ENCODE measurements at places on chromosomes 3 and 15.

DNA sequence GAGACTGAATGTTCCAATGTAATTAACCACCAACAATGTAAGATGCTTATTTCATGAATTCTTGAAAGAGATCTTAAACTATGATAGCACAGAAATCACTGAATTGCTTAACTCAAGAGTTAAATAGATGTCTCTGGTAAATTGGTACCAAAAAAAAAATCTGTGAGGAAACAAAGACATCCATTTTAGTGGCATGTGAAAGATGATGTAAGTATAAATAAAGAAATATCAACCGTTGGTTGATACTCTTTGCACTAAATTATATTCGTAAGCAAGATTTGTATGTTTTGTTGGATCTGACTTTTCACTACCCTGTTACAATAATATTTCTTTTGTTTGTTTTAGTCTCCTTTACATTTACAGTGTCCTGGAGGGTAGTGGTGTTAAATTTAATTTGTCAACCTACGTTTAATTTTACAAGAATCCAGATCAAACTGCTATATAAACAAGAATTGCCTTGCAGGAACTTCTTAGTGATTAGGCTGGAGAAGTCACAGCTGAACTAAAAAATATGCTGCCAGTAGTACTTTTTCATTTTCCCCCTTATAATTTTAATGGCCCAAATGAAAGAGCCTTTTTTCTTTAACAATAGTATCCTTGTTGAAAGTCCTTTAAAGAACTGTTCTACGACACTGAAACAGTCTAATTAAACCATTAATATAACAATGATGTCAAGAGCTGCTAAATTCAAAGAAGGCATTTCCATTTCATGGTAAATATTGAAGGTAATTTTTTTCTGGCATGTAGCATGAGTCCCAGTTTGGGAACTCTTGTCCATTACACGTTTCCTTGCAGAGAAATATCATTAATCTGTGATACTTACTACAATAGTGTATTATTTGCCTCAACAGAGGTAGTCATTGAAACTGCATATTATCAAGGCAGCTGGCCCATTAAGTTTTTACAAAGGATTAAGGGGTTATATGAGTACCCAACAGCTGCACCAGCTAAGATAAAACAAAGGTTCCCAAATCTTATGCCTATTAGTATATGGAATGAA is 109.6 kb upstream of the PHLDB2 start:
- DNase-seq: peak; percentile 98

DNA sequence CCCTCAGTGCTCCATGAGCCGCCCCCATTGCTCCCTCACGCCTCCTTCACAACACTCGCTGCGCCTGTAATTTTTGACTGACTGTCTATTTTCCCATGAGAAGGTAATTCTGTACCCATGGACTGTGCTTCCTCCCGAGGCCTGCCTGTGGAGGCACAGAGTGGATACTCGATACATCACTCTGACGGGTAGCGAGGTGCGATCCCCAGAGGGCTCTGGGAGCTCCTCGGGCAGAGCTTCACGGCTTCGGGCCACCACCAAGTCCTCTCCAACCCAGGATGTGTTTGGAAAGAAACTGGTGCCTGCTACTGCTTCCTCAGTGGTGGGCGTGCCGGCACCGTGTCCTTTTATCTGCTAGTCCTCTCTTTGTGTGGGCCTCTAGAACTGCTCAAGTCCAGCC is 108.6 kb upstream of the DLG1 start:
- DNase-seq: no peak

DNA sequence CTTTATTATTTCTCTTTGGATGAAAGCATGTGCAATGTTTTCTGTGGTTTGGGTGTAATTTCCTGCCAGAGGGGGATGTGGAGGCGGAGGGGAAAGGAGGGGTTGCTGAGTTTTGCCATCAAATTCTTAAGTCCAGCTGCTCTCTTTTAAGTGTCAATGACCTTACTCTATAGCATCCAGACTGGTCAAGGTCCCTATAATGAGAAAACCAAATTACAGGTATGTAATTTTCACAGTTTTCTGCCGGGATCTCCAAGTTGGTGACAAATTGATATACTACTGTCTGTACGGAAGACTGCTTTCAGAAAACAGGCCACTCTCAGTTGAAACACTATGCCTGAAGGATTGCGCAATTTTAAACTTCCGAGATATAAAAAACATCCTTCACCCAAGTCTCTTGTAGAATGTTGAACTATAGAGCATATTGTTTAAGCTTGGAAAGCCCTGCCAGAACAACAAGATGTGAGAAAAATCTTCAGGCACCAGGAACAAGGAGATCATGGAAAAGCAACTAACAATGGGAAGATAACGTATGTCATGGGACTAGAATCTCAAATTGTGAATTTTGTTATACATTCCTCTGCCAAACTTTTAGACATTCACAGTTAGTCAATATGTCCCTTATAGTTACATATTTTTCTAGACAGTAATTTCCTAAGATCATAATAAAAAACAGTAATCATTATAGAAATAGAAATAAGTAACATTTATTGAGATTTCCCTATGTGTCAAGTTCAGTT is 300.7 kb upstream of the SATB1 start:
- DNase-seq: no peak

DNA sequence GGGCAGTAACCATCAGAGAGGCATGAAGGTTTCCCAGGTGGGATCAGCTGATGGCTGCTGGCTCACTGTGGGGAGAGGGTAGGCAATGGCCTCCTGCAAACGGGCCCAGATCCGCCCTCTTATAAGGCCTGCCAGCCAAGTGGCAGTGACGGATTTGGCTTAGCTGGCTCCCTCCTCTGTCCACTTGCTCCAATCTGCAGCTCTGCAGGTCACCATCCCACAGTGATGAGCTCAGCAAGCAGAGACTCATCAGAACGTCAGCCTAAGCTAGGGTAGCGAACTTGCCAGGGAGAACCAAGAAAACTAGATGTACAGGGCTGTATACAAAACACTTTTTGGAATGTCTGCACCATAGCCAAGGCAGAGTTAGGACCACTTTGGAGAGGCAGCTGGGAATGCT is 62.8 kb upstream of the DCLK3 start:
- DNase-seq: no peak

DNA sequence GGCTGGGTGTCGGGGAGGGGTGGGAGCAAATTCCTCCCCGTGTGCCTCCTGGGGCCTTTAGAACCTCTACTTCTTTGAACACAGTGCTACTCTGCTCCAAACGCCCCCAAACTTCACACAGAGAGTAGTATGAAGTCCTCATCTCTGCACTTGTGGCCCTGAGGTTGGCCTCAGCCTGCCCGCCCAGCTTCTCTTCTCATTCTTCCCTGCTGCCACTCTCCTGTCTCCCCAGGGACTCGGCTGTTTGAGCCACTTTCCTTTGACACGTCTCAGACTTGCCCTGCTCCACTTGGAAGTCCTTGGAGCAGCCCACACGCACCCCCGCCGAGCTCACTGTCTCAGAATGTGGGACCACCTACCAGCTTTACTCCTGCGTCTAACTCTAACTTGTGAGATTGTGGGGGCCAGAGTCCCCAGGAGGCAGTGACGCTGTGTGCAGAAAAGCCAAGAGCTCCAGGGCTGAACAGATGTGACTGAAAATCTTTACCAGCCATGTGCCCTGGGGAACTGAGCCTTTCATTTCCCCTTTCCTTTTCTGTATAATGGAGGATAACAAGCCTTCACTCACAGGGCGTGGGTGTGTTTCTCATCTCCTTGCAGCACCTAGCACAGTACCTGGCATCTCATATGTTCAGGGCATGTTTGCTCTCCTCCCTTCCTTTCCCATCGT is 233.6 kb upstream of the CTDSPL start:
- DNase-seq: no peak

DNA sequence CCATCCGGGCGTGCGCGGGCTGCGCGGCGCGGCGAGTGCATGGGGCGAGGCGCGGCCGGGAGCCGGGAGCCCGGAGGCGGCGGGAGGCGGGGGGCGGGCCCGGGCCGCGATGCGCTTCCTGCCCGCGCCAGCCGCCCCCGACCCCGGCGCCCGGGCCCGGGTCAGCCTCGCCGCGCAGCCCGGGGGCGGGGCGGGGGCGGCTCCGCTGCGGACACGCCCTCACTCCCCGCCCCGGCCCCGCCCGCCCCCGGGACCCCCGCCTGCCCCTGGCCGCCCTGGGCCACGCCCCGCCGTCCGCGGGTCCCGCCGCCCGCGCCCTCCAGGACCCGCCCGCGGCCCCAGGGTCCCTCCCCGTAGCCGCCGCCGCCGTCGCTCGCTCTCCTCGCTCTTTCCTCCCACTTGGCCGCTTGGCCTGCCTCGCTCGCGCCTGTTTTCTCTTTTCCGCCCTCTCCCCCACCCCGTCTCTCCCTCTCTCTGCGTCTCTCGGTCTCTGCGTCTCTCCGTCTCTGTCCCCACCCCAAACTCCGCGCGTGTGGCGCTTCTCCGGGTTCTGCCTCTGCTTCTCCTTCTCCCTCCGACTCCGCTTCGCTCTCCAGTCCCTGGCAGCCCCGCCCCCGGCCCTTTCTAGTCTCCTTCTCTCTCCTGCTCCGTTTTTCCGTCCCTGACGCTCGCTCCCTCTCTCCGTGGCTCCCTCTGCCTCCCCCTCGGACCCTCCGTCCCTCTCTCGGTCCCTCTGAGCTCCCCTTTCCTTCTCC is at the start of gene PLXND1:
TSS of gene PLXND1 (minus strand) at position 41 of the 755 bp plus-strand sequence. CDS start at position 4, 37 bp downstream.
- peak; percentile 62 for DNase-seq

DNA sequence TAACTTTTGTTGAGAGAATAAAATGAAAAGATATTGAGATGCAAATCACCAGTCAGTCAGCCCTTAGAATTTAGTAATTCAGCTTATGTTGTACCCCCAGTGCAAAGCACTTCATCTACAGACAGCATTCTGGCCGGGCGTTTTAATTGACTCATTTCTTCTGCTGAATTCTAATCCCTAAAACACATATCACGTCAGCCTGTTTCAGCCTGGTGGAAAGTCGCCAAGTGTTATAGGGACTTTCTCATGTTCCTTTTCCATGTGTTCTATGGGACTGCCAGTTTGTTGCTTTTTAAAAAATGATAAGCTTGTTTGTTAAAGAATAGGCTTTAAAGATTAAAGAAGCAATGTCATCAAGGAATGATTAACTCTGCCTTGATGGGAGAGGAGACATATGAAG is 169.7 kb upstream of the BFSP2 start:
- no peak for DNase-seq

DNA sequence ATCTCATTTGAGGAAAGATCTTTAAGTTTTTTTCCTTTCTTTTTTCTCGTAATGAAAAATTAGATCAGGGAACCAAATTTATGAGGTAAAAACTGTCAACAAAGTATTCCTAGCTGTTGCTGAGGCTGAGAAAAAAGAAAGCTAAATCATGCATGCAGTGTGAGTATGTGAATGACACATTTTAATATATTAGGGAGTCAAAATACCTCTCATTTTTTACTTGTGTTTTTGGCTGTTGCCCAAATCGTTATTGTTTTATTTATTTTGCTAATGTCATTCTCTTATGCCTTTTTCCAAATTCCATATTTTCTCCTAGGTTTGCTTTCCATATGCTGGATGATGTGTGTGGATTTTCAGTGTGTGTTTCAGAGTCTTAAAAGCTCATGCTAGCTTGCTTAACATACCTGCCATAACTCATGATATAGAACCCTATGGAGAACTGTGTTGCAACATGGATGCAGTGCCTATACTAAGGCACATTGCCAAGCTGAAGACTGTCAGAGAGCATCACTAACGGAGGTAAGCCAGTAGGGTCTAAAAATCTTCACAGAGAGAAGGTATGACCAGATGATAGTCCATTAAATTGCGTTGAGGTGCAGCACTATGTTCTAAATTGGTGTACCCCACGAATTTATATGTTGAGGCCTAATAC is 629.5 kb upstream of the KCNMB2 start:
- DNase-seq: no peak

- no peak for DNase-seq
Measured at GRCh38 chr3:117450026-117450425, 740.4 kb downstream of the TUSC7 start.

GRCh38 chr15:96878129-96878528 is 547.6 kb downstream of the NR2F2 start:
- DNase-seq: no peak

DNA sequence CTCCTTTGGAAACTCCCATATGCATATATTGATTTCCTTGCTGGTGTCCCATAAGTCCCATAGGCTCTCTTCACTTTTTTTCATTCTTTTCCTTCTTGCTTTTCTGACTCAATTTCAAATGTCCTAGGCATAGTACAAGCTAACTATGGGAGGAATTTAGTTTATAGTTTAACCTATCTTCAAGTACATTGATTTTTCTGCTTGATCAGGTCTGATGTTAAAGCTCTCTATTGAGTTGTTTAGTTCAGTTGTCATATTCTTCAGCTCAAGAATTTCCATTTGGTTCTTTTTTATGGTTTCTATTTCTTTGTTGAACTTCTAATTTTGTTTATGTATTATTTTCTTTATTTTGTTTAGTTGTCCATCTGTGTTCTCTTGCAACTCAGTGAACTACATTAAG is 121.3 kb upstream of the MNS1 start:
- DNase-seq: no peak

DNA sequence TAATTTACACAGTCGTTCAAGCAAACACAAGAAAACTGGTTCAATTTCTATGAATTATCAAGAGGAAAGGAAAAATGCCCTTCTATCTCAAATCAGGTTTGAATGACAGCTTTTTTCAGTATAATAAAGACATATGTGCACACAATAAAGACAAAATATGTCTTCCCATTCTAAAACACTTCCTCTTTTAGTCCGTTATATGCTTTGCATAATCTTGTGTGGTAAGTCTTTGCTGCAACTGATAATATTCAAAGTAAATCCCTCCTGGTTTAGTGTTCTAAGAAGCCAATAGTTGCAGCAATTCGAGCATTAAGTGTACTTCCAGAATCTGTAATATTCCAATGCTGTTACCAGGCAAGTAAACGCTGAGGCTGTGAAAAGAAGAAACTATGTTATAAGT is 43.7 kb upstream of the MAPKBP1 start:
- DNase-seq: no peak

DNA sequence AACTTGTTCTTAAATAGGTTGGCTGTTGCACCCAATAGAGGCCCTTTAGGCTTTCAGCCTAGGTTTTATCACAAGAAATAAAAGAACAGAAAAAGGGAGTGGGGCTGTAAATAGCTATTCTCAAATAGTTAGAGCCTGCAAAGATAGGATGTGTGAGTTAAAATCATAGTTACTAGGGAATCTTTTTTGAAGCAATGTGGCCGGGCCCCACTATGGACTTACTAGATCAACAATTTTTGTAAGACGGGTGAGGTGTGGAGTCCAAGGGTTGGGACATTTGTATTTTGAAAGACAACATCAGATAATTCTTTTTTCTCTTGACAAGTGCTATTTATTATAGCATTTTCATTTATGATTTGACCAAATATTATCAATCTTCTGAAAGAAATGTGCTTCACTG is 5.8 kb downstream of the NECTIN3 start:
- no peak for DNase-seq

DNA sequence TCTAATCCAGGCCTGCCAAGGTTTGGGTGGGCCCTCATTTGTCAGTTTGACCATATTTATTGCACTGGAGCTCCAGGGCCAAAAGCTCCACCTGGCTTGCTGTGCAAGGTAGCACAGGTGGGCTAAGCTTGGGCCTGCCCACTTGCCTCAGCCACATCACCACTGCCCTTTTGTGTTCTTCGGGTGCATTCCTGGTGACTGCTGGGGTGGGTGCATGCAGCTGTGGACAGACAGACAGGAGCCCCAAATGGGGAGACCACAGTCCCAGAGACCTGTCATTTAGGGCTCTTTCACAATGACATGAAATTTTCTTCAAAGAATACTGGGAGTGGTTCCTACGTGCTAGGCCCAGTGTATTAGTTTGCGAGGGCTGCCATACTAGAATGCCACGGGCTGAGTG is 2.7 kb downstream of the MESP2 start:
- no peak for DNase-seq
